ENCODE measurements at places on chromosomes 5 and 9.

DNA sequence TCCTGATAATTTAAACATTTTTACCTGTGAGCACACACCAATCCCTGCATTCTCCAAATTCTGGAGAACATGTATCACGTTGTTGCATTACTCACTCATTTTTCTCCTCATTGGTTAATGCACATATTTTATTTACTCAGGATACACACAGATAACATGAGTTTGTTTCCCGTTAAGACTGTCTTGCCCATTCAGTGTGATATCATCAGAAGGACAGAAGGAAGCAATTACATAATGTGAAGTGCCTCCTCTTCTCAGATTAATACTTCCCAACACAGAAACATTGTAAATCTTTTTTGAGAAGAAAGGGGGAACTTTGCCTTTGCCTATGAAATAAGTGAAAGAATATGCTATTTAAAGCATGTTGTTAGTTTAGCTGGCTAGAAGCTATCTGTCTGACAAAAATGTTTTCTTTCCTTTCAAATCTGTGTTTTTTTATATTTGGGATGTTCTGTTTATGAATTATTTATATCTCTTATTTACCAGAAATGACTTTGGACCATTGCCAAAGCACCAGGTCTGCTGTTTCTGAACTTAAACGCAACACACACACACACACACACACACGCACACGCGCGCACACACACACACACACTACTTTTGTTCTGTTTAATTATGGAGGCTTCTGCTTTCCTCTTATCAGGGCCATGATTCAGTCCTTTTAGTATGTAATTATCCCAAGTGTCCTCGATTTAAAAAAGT is 186.5 kb downstream of the CHSY3 start:
- no peak for DNase-seq

DNA sequence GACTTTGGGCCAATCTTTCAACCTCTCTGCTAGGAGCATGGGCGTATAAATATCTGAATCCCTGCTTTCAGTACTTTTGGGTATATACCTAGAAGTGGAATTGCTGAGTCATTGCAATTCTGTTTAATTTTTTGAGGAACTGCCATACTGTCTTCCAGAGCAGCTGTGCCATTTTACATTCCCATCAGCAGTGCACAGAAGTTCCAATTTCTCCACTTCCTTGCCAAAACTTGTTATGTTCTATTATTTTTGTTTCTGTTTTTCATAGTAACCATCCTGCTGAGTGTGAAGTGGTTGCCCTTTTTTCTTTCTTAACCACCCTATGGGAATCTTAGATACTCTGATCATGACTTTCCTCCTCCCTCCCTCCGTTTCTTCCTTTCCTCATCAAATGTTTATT is 11.1 kb upstream of the CCIN start:
- no peak for DNase-seq

GRCh38 chr9:92634712-92635605 is 35.0 kb downstream of the IPPK start:
- DNase-seq, result no peak

- DNase-seq, result no peak
These were observed 1.0 kb upstream of the PTBP3 start for GRCh38 chr9:112334432-112334841.

GRCh38 chr5:83059341-83059740 is 17.9 kb downstream of the TMEM167A start:
- no peak for DNase-seq

GRCh38 chr5:6752782-6753181 is 39.5 kb downstream of the TENT4A start:
- DNase-seq, result no peak

GRCh38 chr5:68178579-68178978 is 37.0 kb upstream of the PIK3R1 start:
- peak; percentile 32 for DNase-seq

- DNase-seq, result no peak
These were observed 336.9 kb downstream of the ARHGEF28 start for GRCh38 chr5:73962801-73963425.

GRCh38 chr5:149227168-149227826 is 44.4 kb upstream of the AFAP1L1 start:
- peak; percentile 62 for DNase-seq

DNA sequence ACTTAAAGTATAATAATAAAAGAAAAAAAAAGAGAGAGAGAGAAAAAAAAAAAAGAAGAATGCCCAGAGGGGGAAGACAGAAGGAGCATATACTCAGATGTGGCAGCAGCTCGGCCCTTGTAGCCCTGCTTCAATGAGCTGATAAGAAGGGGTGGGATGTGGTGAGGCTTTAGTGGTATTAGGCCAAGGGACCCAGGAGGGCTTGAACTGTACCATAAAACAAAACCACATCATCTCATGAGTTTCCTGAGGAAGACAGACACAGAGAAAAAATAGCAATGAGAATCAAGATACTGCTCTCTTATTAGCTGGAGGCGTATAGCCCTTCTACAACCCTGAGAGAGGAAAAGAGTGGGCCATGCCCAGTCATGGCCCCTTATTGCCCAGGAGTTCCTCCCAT is 72.8 kb downstream of the SLC1A1 start:
- DNase-seq, result no peak

DNA sequence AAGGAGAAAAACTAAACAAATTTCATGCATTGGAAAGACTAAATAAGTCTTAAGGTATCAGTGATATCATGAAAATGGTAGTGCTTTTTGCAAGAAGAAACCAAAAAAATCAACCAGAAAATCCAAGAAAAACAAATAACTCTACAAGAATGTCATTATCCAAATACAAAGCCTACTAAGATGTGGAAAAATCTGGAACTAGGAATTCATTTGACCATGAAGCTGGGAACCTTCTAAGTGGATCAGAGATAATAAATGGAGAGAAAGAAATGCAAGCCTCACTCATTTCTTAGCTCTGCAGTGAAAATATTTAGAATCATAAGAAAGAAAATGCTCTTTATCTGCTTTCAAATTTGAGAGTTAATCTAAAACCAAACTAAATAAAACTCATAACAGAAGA is 51.3 kb downstream of the RASEF start:
- no peak for DNase-seq

DNA sequence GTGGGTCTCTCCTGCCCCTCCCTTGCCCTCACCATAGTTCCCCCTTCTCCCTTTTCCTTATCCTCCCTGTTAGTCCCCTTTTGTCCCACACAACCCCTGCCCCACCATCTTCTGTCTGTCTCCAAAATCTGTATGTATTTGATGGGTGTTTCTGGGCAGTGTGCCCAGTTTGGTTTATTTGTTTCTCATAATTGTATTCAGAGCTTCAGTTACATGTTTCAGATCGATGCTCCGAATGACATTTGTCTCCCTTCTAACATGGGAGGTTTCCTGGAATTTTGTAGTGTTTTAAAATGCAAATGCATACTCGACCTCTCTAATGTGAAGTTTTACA is 22.2 kb downstream of the FBXL7 start:
- DNase-seq, result no peak

GRCh38 chr9:76403352-76403751 is 9.1 kb upstream of the RFK start:
- no peak for DNase-seq

DNA sequence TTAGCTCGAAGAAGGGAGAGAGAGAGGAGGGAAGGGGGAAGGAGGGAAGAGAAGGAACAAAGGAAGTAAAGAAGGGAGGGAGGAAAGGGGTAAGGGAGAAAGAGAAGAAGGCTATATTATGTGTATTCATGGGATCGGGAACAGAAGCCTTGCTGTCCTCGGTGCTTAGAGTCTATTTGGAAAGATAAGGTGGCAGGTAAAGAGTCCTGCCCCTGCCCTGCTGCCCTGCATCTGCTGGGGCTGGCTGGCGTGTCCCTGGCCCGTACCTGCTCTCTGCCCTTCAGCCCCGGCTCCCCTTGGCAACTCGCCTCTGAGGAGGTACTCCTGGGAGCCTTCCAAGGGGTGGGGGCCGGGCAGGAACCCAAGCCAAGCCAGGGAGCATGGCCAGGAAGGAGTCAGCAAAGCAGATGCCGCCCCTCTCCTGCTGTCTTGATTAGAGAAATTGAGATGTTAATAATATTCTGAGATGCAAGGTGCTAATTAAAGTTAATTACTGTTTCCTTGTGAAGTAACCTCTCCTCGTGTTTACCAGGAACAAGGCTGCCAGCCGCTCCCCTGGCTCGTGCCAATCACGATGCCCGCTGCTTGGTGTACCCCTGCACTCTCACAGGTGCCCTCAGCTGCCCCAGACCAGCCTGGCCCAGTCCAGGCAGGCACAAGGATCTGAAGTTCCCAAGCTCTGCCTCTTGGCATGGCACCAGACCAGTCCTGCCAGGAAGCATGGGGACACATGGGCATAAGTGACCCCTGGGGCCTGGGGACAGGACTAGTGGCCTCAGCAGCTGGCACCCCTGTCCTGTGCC is 36.6 kb downstream of the PCDH1 start:
- DNase-seq, result no peak

- no peak for DNase-seq
These were observed 16.6 kb upstream of the STOM start for GRCh38 chr9:121386442-121387175.

- DNase-seq, result no peak
These were observed 412.2 kb upstream of the CDH9 start for GRCh38 chr5:27450607-27451006.

- DNase-seq, result no peak
These were observed 124.7 kb downstream of the FBN2 start for GRCh38 chr5:128413356-128413755.

DNA sequence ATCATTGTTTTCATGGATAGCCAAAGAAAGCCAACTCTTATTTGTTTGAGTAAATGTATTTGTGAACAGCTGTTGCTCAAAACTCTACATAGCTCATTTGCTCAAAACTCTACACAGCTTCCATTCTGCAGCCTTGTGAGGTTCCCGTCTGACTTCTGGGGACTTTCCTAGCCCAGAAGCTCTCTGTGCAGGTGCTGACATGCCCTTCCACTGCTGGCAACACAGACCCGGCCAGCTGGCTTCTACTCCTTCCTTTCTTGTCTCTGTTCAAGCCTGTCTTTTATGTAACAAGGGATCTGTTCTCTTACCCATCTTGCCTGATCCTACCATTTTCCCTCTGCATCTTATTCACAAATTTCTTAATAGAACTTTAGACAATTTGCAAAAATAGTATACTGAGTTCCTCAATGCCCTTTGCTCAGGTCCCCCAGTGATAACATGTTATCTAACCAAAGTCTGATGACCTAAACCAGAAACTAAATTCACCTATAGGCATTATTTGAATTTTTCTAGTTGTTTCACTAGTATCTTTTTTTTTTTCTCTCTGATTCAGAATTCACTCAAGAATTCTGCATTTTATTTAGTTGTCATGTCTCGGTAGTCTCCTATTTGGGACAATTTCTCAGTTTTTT is 556.5 kb upstream of the SEMA6A start:
- peak; percentile 17 for DNase-seq

GRCh38 chr5:93723681-93724080 is 17.7 kb downstream of the POU5F2 start:
- no peak for DNase-seq

DNA sequence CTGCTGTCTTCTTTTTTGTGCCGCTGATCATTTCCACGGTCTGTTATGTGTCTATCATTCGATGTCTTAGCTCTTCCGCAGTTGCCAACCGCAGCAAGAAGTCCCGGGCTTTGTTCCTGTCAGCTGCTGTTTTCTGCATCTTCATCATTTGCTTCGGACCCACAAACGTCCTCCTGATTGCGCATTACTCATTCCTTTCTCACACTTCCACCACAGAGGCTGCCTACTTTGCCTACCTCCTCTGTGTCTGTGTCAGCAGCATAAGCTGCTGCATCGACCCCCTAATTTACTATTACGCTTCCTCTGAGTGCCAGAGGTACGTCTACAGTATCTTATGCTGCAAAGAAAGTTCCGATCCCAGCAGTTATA is 17.1 kb downstream of the F2R start:
- DNase-seq, result no peak

GRCh38 chr9:130639124-130639765 is 25.1 kb upstream of the PRDM12 start:
- DNase-seq, result no peak

- no peak for DNase-seq
These were observed 202.7 kb downstream of the SEMA6A start for GRCh38 chr5:116371935-116372334.

DNA sequence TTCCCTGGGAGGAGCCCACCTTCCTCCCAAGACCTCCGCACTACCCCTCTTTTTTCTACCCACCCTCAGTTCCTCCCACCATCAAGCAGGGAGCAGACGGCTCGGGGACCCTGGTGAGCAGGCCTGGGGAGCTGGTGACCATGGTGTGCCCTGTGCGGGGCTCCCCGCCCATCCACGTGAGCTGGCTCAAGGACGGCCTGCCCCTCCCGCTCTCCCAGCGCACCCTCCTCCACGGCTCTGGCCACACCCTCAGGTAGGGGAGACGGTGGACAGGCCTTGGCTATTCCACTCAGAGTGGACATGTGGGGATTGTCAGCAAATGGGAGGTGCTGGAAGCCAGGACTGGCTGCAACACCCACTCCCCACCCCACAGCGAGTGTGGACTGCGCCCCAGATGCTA is 52.9 kb upstream of the ASS1 start:
- DNase-seq, result no peak

DNA sequence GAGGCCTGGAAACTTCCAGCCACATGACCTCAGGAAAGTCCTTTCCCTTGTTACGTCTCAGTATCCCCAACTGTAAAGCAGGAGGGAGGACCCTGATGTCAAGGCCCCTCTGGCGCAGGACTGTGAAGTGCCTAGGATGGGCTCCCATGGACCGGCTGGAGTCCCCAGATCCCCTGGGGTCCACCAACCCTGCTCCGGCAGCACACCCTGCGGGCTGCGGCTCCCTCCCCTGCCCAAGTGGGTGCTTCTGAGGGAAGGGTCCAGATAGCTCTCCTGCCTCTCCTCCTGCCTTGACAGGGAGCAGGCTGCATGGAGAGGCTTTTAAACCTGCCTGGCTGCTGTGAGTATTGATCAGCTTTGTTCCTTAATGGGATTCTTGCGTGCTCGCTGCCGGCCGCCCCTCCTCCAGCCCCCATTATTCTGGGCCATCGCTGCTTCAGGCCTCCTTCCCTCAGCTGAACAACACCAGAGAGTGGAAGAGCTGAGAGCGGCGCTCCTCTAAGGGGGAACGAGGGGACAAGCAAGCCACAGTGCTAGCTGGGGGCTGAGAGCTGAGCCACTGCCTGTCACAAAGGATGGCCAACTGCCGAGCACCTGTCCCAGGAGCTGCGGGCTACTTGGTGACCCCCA is 25.6 kb upstream of the NTNG2 start:
- no peak for DNase-seq

- DNase-seq, result no peak
These were observed 13.0 kb upstream of the CYFIP2 start for GRCh38 chr5:157252711-157253465.

DNA sequence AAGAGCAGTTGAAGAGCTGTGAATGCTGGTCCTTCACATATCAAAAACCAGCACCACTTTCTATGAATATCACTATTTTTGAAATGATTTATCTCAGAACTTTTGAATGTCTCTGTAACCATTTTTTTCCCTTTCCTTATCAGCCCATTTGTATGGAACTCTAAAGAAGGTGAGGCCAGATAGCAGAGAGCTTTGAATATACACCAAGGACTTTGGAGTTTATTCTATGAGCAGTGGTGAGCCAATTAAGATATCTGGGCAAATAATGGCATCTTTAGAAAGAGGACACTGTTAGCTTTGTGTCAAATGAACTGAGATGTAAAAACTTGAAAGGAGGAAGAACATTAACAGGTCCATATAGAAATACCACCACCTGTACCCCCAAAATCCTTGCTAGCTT is 22.0 kb downstream of the KCTD16 start:
- DNase-seq, result no peak

Measured in keratinocyte (primary cell).